Common myeloid progenitor, CD34-positive (primary cell): ENCODE measurements at places on chromosomes 5 and 9.

DNA sequence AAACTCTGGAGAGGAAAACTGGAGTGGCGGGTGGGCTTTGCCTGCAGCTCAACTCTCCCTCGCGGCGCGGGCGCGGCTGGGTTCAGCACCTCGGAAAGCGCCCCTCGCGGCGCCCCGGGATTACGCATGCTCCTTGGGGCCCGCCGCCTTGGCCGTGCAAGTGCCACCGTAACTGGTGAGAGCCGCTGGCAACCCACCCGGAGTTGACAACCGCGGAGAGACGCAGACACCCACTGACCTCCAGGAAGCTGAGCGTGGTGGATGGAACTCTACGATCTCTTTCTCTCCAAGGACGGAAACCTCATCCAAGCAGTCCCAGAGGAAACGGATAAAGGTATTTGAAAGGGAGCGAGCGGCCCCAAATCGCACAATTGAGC, 194 bp upstream of the RXFP3 start:
- peak; percentile 84 for DNase-seq

GRCh38 chr9:135248721-135249120, 161.3 kb downstream of the OLFM1 start:
- DNase-seq, result no peak

DNA sequence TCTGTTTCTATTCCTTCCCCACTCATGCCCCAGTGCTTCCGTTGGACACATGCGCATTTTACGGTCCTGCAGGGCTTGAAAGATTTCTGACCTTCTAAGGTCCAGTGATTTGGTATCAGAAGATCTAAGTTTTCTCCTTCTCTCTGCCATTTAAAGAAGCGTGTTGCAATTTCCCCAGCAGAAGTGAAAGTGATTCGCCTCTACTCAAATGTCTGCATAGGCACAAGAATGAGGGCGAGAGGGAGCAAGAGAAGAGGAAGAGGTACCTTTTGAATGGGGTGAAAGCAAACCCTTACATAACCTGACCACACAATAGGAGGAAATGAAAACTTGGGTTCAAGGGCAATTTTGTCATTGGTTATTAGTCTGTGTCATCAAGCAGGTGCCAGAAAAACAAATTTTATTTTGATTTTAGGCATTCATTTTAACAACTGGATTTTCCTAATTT, 31.7 kb upstream of the NR3C1 start:
- peak; percentile 87 for DNase-seq

- no peak for DNase-seq
Measured at GRCh38 chr9:75658301-75658905, 232.1 kb upstream of the PCSK5 start.

DNA sequence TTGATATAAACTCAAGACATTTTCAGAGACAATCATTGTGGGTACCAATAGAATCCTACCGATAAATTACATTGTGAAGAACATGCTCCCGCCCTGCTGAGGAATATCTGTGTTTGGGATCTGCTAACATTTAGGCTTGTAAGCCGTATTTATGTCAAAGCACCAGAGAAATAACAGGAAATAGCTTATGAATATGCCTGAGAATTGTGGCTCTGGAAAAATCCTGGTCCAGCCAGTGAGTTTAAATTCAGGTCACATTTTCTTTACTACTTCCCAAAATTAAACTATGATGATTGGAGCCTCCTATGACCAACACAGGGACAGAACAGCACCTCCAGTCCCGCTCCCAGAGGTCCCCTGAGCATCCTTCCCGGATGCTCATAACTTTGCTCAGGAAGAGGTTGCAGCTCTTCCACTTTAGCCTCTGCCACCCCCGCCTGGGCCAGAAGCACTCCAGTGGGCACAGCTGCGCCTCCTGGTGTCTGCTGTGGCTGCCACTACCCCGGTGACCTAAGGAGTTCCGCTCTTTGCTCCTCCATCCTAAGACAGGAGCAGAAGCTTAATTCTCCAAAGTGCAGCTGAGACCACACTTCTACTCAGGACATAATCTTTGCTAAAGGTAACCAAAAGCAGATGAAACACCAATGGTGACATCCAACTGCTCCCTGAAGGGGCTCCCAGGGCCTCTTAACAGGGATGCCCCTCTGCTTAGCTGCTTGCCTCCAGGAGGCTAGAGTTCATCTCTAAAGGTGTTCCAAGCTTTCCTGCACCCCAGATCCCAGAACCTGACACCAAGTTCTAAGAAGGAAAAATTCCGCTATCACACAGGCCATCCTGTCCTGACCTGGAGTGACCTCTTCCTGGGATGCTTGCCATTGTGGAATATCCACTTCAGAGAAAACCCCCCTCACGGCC, 58.8 kb downstream of the SLC1A1 start:
- peak; percentile 14 for DNase-seq

GRCh38 chr5:54217826-54218503, 92.4 kb downstream of the ARL15 start:
- DNase-seq, result peak; percentile 65

GRCh38 chr5:96605144-96605837, 56.9 kb upstream of the CAST start:
- no peak for DNase-seq

- no peak for DNase-seq
Measured at GRCh38 chr9:37534901-37535300, 41.3 kb downstream of the FBXO10 start.

DNA sequence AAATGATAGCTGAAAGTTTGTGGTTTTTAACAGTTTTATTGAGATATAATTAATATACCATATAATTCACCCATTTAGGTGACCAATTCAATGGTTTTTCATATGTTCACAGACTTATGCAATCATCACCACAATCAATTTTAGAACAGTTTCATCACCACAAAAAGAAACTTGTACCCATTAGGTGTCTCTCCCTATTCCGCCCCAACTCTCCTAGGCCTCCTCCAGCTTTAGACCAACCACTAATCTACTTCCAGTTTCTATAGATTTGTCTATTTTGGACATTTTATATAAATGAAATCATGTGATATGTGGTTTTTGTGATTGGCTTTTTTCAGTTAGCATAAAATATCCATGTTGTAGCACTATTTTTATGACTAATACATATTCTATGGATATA, 38.6 kb downstream of the YTHDC2 start:
- DNase-seq, result no peak

GRCh38 chr9:117170567-117170966, 244.3 kb downstream of the ASTN2 start:
- no peak for DNase-seq

GRCh38 chr5:53194086-53194485, 84.5 kb upstream of the MOCS2 start:
- DNase-seq, result no peak

DNA sequence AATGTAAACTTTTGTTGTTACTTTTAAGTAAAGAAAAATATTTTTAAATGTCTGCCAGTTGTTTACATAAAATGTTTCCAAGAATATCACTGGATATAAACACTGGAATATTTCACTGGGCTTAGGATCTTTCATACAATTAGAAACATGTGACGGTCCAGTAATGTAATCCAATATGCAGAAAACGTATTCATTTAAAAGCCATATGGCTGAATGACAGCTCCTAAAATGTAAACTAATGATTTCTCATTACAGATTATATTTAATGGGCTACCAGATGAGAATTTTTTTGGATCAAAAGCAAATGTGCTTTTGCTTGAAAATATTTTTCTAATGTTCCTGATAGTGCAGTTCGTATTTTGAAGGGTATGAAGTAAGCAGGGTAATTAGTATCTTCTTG, 124.3 kb downstream of the TTC39B start:
- no peak for DNase-seq

DNA sequence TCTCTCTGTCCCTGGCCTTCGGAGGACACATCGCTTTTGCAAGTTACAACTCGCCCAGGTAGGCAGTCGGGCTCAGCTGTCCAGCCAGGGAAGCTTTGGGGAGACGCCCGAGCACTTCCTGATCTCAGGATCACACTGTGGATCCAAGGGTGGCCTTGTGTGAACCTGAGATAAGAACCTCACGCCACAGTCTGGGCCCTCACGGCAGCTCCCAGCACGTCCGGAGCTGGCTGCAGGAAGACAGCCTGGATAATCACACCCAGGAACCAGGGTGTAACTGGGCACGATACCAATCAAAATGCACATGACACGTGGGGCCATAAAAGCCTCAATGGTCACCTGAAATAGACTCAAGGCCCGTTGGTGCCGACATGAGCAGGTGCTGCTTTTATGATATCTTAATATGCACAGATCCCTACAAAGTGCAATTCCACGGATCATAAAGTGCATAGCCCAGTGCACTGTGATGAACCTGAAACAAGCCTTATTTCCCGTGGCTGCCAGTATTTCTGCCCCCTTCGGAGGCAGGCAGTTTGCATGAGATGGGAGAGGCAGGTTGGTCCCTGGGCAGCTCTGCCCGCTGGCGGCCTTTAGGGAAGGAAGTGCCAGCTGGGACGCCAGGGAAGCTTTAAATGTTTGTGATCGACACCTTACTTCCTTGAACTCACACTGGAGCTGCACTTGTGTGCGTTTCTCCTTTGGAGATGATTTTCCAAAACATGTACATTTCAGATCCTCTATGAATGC, 14.5 kb downstream of the SLC6A18 start:
- no peak for DNase-seq

DNA sequence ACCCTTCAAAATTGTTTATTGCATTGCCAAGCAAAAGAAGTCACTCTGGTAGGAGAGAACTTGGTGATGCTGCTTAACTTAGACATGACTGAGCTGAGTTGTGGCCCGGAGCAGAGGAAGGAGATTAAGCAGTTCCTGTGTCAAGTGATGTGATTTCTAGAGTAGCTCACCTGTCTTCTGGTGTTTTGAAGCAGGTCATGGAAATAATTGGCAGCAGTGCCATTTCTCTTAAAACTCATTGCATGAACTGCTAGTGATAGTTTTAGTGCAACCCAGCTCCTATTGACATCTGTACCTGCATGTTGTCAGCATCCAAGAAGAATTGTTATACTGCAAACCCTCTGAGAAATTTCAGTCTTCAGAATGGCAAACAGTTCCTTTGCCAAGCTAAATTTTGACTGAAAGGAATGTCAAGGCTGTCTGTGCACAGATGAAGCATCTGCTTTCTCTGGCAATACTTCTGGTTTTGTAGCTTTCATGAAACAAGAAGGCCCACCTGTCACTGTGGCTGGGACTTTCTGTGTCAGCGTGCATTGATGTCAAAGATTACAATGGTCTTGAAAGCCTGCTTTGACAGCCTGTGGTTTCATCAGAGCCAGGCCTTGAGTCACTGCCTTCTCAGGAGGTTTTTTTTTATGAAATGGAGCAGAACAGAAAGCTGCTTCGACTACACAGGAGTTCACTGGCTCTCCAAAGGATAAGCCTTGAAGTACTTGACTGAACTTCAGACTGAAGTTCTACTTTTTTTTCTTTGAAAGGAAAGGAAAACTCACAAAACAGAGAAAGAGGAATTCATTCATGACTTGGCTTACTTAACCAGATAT, 90.6 kb downstream of the RALGPS1 start:
- peak; percentile 87 for DNase-seq

DNA sequence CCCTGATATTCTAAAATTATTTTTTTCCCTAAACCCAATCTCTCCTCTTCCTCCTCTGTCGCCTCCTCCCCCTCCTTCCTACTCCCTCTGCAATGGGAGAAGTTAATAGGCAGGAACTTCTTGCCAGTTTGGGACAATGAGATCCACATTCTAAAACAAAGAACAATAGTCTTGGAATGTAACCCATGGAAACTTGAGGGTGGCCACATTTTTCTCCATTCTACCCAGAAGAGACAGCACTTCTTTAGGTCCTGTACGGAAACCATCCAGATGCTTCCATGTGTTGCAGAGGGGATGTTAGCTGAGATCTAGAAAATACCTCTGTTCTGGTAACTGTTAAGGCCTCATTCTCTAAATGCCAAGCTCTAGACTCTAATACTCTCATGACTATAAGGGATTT, 10.0 kb downstream of the SPARC start:
- no peak for DNase-seq

DNA sequence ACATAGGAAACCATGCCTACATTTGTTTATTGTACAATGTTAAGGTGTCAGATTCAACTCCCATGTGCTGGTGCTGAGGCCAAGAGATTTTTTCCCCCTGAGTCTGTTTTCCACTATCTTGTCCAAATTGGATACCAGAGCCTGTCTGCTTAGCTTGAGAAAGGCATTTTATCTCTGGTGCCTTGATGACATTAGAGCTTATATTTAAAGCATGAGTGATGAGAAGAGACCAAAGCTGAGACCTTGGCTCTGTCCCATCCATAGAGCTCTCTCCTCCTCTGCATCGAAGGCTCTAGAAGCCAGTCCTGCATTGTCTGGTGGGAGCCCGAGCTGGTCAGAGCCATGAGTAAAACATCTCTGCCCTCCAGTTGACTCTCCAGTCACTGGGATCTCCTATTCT, 10.4 kb upstream of the PPP2CA start:
- DNase-seq, result no peak

GRCh38 chr5:69414885-69415583, at the start of gene MARVELD2:
Gene MARVELD2, plus strand, starts transcription at chr5:69415116. Its CDS starts 4,270 bp downstream, at chr5:69419386.
- peak; percentile 50 for DNase-seq

DNA sequence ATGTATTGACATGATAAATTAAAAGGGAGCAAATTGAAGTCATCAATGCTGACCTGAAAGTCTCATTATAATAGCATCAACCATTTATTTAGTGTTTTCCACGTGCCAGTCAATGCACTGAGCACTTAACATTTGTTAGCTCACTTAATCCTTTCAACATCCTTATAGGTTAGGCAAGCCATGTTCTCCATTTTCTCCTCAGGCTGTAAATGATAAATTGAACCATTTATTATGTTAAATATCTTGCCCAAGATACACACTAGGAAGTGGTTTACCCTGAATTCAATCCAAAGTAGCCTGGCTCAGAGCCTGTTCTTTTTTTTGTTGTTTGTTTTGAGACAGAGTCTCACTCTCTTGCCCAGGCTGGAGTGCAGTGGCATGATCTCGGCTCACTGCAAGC, 25.0 kb upstream of the SNX2 start:
- DNase-seq, result no peak

DNA sequence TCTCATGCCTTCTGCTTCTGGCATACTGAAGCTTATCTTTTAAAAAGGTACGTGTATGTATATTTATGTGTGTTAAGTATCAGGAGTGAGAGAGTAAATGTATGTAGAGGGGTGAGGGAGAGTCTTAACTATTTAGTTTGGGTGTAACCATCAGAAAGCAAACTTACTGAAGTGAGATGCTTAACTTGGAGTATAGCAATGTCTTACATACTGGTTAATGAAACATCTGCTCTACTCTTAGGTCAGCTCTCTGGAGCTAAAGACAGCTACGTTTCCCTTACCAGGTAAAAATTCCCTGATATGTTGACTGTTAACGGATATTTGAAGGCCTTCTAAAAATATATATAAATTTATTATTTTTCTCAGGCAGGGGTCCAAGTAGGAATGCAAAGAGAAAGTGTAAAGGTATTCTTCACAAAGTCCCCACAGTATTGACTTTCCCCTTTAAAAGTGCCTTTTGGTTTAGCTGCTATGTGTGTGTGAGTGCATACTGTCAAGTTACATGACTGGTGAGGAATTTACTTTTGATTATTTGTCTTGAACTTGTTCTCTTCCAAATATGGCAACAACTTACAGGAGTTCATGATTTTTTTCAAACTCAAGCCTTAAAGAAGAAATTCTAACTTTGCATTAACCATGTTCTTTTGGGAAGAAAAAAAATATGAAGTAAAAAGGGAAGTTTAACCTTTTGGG, 12.3 kb upstream of the C5orf24 start:
- DNase-seq, result no peak

GRCh38 chr9:114178756-114179450, 23.6 kb downstream of the COL27A1 start:
- DNase-seq, result no peak

GRCh38 chr9:129013674-129014073, 14.5 kb downstream of the SH3GLB2 start:
- DNase-seq, result no peak
